ENCODE measurements at places on chromosomes 1 and 21.

DNA sequence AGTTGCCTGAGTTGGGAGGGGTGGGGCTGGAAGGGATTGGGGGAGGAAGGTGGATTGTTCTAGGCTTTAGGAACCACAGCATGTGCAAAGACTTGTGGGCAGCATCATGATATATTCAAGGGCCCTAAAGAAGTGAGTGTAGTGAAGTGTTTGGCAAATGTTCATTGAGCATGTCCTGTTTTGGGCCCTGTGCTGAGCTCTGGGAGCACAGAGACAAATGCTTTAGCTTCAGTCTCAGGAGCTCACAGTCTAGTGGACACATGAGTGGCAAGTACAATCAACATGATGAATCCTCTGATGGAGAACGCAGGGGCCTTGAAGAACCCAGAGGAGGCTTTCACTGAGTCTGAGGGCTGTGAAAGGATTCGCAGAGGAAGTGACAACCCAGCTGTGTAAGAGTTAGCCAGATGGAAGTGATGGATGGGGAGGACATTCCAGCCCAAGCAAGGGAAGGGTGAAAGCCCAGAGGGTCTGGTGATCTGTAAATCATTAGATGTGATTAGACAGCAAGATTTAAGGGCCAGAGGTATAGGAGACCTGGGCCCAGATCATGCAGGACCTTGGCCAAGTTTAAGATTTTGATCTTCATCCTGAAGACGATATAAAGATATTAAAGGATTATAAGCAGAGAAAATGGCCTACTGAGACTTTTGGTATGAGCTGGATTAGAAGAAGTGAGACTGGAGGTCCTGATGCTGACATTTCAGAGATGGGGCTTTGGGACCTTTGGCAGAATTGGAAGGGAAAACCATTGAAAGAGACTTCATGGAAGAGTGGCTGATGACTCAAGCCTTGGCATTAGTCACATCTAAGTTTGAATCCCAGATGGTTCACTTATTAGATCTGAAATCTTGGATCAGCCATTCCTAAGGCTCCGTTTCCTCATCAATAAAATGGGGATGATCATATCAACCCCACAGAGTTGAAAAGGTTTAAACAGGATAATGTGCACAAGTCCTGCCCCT, 4.6 kb downstream of the IPO13 start:
- no peak for DNase-seq

DNA sequence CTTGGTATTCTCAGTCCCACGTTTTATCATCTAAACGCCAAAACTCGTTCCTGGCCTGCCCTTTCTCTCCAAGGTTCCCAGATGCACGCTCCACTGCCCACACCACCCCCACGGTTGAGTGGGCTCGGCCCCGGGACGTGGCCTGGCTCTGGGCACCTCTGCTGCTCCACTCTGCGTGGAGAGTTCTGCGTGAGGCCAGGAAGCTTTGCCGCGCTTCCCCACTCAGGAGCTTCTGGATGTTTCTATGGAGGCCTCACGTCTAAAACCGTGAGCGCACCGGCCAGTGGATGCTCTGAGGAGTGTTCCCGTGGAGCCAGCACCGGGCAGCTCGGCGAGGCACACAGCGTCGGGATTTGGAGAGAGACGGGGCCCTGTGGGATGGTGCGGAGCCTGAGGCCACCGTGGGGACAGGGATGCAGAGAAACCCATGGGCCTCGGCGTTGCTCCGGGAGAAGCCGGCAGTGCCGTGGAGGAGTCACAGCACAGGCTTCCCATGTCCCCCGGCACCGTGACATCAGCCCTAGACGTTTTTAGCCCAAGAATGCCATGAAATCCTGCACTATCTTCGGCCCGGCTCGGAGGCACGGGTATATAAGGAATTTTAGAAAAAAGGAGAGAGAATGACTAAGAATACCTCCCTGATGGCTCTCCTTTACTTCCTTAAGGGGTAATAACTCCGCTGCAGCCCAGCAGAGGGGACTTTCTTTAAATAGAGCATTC, 125.9 kb downstream of the PRDM16 start:
- no peak for DNase-seq

- no peak for DNase-seq
These were observed 87.9 kb downstream of the SSBP3 start for GRCh38 chr1:54318246-54318814.

DNA sequence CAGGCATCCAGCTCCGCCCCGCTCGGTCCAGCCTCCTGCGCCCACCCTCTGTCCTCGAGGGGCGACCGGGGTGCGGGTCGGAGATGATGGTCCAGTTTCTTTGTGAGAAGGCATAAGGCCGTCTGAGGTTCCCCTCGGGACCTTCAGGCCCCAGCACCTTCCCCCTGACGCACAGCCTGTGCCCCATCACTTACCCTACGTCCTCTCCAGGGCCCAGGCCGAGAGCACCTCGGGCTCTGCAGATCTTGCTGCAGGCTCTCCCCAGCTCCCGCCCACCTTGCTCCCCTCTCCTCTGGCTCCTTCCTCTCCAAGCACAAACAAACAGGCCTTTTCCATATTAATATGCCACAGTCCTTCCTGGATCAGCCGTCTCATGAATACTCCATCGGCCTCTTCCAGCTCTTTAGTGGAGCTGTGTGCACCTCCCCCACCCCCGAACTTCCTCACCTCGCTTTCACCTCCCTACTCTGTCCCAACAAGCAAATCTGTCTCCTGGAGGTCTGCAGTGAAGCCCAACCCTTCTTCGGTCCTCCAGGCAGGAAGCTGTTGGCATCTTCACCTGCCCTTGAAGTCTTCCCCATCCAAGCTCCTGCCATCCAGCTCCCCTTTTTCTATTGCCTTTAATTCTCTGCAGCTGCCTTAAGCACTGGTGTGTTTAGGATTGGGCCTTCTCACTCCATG, 448 bp upstream of the COL9A2 start:
- no peak for DNase-seq

Measured in fibroblast of skin of right quadriceps (primary cell).